ENCODE measurements at places on chromosomes 6 and 20.

- DNase-seq: peak; percentile 12
These were observed 645.8 kb upstream of the ARID1B start for GRCh38 chr6:156131221-156131903.

GRCh38 chr6:41976794-41977484, 35.3 kb upstream of the CCND3 start:
- no peak for DNase-seq

DNA sequence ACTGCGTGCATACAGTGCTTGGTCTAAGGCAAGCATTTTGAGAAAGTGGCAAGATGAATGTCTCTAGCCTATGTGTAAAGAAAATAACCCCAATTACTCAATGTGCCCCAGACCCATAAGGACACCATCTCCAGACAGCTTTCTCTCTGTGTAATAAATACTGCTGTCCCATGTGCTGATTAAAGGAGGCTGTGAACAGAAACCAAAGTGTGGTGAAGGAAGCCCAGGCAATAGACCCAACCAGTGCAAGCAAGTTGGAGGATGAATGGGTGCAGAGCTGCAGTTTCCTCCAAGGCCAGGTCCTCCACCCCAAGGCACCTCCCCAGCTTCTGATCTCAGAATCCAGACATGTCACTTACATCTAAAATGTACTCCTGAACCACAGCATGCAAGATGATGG, 60.6 kb downstream of the TRAM2 start:
- DNase-seq: no peak

- DNase-seq: no peak
These were observed 18.8 kb upstream of the OLIG3 start for GRCh38 chr6:137512757-137513605.

- no peak for DNase-seq
These were observed 6.1 kb upstream of the ULBP3 start for GRCh38 chr6:150075034-150075421.

DNA sequence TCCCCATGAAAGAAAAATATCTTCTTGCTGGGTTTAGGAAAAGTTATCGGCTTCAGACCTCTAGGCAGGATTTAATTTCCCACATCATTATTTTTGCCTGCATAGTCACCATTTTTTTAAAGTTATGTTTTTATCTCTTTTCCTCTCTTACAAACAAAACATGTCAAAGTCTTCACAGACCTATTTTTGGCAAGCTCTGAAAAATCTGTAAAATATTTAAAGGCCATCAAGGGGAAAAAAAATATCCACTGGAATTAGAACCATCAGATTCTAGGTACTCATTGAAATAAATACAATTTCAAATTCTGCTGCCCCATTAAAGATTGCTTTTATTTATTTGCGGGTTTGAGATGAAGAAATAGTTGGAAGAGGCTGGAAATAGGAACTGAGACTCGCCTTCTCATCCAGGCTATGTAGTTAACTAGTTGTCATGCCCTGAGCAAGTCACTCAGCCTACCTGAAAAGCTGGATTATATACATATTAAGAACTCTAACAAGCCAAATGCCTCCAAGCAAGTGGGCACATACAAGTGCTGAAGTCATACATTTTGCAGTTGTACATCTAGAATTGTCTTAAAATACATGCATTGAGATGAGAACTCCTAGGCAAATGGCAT, 101.7 kb upstream of the SASH1 start:
- DNase-seq: no peak

GRCh38 chr6:52390361-52390727, 28.4 kb downstream of the PAQR8 start:
- peak; percentile 83 for DNase-seq

GRCh38 chr20:58361481-58362205, 27.4 kb upstream of the VAPB start:
- no peak for DNase-seq

DNA sequence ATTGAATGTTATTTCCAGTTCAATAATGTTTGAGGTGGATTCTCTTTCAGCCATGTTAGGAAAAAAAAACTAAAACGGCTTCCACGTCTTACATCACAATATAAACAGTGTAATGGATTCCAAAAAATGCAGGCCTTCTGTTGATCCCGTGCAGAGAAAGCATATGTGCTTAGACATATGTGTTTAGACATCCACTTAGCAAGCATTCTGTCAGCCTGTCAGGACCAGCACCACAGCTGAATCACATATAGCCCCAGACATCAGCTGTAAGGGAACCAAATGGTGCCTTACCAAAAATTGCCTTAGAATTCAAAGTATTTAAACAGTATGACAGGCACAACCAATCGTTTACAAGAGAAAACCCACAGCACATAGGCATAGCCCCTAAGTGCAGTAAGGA, 304.9 kb downstream of the EYA4 start:
- no peak for DNase-seq

DNA sequence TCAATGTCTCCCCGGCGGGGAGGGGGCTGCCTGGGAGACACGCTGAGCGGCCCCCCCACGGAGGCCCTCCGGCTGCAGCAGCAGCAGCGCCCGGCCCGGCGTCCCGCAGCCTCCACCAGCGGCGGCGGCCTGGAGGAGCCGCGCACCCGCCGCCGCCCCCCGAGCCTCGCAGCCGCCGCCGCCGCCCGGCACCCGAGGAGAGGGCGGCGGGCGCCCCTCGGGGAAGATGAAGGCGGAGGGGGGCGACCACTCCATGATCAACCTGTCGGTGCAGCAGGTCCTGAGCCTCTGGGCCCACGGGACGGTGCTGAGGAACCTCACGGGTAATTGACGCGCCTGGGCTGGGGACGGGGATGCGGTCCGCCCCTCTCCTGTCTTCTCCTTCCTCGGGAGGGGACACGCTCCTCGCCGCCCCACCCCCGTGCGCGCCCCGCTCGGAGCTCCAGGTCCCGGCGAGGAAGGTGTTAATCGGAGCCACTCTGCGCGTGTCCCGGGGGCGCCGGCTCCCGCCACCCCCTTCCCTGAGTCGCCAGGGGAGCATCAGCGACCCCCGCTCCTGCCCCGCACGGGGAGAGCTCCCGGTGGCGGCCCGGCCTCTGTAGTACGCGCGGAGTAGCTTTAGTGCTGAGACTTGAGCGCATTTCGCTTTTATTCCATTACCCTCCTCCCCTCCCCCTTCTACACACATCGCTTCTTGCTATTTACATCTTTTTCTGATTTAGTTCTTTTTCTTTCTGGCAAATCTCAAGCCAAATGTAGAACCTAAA, 686 bp downstream of the TMEM170B start:
- DNase-seq: no peak

DNA sequence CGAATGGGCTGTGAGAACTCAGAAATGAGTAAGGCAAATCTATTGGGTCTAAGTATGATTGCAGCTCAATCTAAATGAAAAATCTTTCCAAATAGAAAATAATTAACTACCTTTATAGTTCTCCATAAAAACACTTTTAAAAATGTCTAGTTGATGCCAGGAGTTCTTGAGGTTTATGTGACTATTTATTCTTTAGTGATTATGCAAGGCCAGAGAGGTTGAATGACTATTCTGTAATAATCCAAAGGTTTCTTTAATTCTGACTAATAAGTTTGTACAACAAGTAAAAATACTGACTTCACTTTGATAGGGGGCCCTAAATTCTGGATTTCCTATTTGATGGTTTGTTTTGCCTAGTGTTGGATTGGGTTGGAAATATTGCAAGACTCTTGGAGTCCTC, 461.2 kb downstream of the EPM2A start:
- no peak for DNase-seq

- no peak for DNase-seq
These were observed 60.7 kb downstream of the SHLD1 start for GRCh38 chr20:5810800-5811422.

DNA sequence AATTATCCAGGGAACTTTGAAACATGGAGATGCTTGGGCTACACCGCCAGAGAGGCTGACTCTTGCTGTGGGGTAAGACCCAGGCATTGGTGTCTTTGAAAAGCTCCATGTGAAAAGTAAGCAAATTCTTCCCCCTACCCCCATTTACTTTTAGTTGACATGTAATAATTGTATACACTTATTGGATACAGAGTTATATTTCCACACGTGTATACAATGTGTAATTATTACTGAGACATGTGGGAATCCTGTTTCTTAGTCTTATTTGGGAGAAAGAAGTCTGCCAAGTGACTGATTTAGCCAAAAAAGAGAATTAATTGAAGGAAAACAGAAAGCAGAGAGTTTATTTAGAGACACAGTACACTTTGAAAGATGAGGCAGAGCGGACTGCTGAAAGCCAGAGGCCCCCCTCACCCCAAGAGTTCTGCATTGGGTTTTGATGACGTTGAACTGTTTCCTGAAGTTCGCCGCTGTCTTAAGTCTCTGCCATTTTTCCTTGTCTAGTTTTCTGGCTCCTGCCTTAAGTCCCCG, 193.8 kb downstream of the PACRG start:
- no peak for DNase-seq

- peak; percentile 69 for DNase-seq
These were observed 24.1 kb upstream of the ROS1 start for GRCh38 chr6:117449549-117450439.

DNA sequence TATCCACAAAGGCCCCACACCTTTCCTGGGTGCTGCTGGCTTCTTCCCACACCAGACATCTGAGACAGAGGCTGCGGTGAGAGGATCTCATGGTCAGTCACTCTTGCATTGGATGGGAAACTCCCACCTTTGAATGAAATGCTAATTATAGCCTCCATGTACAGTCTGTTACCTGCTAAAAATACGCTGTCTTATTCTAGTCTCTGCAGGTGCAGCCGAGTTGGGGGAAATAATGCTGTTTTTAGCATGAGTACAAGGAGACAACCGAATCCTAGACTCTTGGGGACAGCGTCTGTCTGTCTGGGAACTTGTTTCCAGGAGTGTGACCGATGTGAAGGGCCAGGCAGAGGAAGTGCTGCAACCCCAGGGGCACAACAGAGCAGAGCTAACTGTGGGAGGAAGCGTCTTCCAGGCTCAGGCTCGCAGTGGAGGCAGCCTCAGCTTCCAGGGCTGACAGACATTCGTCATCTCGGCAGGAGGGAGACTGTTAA, 286.2 kb downstream of the PREX1 start:
- no peak for DNase-seq

- no peak for DNase-seq
These were observed 117.8 kb upstream of the NXT1 start for GRCh38 chr20:23232679-23233308.

DNA sequence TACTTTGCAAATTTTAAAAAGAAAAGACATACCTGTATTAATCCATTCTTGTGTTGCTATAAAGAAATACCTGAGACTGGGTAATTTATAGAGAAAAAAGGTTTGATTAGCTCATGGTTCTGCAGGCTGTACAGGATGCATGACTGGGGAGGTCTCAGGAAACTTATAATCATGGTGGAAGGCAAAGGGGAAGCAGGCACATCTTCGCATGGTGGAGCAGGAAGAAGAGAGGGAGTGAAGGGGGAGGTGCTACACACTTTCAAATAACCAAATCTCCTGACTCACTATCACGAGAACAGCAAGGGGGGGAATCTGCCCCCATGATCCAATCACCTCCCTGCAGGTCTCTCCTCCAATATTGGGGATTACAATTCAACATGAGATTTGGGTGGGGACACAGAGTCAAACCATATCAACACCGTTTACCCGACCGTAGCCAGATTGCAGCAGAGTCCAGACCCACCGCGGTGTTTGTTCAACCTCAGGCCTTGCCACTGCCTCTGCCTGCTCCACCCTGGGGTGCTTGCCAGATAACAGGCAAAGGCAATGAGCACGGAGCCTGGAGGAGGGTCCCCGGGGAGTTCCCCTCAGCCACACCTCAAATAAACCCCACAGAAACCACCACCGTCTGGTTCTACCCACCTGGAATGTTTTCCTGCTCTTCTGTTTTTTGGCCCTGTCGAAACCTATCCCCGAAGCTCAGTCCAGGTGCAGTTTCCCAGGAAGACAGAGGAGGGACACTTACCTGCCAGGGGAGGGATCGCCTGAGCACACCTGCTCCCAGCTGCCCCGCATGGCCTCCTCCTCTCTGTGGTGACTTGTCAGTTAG, 142.2 kb upstream of the AFDN start:
- DNase-seq: no peak

DNA sequence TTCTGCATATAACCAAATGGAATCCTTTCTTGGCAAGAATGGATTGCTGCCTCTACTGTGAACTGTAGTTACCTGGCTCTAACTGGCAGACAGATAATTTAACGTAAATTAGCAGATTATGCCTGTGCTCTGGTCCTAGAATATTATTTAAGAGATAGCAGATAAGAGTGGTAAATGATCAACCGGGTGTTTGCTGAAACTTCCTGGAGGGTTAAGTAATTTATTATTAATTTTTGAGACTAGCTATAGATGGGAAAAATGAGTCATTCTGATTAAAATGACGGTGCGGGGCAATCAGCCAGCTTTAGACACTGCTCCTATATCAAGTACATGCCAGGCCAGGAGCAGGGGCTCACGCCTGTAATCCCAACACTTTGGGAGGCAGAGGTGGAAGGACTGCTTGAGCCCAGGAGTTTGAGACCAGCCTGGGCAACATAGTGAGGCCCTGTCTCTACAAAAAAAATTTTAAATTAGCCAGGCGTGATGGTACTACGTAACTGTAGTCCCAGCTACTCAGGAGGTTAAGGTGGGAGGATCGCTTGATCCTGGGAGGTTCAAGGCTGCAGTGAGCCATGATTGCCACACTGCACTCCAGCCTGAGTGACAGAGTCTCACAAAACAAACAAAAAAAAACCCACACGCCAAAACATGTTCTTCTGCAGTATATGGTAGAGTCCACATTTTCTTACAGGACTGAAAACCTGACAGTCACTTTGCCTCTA, 22.6 kb downstream of the B4GALT5 start:
- DNase-seq: peak; percentile 68

- no peak for DNase-seq
These were observed 29.1 kb upstream of the SASH1 start for GRCh38 chr6:148313488-148313887.

DNA sequence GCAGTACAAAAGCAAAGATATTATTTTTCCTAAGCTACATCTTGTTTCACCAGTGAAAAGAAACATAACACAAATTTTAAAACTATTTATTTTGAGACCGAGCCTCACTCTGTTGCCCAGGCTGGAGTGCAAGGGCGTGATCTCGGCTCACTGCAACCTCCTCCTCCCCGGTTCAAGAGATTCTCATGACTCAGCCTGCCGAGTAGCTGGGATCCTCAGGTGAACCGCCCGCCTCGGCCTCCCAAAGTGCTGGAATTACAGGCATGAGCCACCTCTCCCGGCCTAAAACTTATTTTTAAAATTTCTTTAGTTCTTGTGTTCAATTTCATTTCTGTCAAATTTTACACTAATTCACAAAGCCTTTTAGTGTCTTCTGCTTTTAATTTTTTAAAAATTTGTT, 5.9 kb downstream of the SRSF12 start:
- no peak for DNase-seq

- DNase-seq: no peak
These were observed 30.8 kb upstream of the CD2AP start for GRCh38 chr6:47446669-47447330.

- DNase-seq: no peak
These were observed 74.7 kb upstream of the PRDM1 start for GRCh38 chr6:106011476-106011875.

Data from hematopoietic multipotent progenitor cell treated with erythropoietin and hydrocortisone succinate and interleukin-3 and kit ligand, for 8 days (in vitro differentiated cells).